ENCODE measurements at places on chromosomes 3 and 15.

DNA sequence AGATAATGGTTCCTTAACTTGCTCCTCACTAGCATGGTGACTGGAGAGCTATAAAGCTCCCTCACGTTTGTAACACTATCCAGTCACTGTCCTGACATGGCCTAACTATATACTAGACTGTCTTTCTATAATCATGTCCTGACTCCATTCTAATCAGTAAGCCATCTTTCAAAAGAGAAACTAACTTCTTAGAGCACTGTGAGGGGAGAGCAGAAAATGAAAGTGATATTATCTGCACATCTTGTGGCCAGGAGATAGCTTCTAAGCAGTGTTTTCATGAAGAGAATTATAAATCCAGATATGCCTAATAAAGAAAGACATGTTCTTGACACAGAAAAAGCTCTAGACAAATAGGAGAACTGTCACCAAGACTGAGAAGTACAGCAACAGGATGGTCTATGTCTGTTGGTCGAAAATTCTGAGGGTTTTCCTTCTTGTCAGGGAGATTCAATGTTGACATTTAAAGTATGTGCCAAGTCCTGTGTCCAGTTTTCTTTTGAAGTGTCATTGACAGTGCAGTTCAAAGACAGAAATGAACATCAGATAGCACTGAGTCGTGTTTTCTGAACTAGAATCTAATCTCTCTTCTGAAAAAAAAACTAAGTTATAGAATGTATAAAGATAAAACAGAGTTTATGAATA is 230.6 kb upstream of the PEX5L start:
- DNase-seq: no peak

GRCh38 chr3:182514236-182514964 is 278.9 kb upstream of the ATP11B start:
- DNase-seq: no peak

GRCh38 chr3:131007782-131008181 is 18.8 kb downstream of the ASTE1 start:
- no peak for DNase-seq

- no peak for DNase-seq
Observed at GRCh38 chr3:130509008-130509407, 8.0 kb upstream of the COL6A6 start.

GRCh38 chr15:65877749-65878148 is 8.5 kb downstream of the RAB11A start:
- no peak for DNase-seq

GRCh38 chr3:59426821-59427565 is 377.2 kb upstream of the CFAP20DC start:
- no peak for DNase-seq

- DNase-seq: no peak
Observed at GRCh38 chr15:64461721-64462162, 1.4 kb downstream of the ZNF609 start.

GRCh38 chr15:55766676-55767075 is 23.7 kb upstream of the PRTG start:
- DNase-seq: no peak

- DNase-seq: no peak
Observed at GRCh38 chr3:72368331-72368975, 479.8 kb downstream of the SHQ1 start.

- DNase-seq: no peak
Observed at GRCh38 chr3:177615015-177615414, 417.7 kb upstream of the TBL1XR1 start.

DNA sequence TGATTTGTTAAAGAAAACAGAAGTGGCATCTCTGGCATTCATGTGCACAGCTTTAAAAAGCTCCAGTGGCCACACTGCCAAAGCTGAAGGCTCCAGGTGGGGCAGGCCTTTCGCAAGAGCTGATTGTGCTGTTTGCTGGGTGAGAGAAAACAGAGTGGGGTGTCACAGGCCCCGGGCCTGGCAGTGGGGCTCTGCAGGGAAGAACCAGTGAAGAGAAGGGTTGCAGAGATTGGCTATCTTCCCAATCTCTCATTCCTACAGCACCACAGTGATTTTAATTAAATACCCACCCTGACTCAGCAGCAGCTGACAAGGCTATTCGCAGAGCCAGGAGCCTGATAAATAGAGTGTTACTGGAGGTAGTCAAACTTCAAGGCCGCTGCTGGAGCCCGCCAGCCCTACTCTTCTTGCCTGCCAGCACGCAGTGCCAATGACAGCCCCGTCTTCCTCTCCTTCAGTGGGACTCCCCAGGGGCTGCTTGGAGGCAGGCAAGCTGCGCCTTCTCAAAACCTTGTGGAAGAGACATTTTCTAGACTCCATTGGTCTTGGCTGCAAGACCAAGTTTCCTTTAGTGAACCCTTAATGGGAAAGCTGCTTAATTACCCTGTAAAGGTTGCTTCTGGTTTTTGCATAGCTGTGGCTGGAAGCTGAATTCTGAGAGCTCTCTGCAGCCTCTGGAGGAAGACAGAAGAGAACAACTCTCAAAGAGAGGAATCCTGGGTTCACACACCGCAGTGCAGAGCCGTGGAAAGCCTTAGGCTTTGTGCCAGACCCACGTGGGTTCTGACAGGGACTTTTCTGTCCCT is 225.8 kb upstream of the SLCO3A1 start:
- DNase-seq: no peak

- DNase-seq: no peak
Observed at GRCh38 chr15:45114751-45115085, 592 bp downstream of the DUOXA2 start.

- no peak for DNase-seq
Observed at GRCh38 chr3:128825117-128825725, 54.2 kb upstream of the ACAD9 start.

- no peak for DNase-seq
Observed at GRCh38 chr3:136632625-136633081, 119.5 kb downstream of the STAG1 start.

DNA sequence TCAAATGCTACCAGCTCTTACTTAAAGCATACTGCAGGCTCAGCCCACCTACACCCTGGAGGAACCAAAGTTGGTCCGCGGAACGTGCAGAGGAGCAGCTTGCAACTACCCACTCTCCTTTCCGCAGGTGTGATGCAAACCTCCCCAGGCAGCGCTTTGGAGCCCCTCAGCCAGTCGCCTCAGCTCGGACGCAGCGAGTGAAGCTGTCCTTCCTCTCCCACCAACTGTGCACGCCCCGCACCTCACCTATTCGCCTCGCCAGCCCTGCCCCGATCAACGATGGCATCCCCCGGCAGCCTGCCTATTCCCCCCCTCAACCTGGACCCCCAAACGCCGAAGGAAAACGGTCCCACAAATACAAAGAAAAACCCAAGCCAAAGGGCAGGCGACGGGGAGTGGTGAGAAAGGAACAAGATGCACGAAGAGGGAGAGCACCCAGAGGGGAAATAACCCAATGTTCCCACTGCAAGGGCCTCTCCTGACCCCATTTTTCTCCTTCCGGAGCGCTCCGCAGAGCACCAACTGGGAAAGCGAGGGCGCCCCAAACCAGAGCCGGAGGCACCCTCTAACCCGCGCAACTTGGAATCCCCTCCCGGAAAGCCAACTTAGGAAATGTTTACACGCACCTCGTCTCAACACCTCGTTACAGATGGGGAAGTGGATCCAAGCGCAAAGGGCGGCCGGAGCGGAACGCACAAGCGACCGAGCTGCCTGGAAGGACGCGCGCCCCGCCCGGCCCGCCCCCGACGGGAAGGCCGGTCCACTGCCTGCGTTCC is 665 bp downstream of the GLB1 start:
- DNase-seq: no peak

DNA sequence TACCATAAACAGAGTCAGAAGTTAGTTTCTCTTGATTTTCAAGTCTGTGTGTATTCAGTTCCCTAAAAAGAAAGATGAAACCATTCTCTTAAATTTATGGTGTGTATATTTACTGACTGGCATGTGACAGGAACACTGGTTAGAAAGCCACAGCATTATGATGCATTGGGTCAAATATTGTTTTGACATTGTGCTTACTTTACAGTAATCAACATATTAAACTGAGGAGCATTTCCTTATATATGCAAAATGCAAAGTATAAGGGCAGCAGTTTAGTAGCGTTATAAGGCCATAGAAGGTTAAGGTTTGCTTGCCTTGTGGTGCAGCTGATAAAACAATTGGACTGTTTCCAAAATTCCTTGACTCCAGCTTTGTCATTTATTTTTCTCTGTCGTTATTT is 72.9 kb downstream of the EPHA3 start:
- no peak for DNase-seq

DNA sequence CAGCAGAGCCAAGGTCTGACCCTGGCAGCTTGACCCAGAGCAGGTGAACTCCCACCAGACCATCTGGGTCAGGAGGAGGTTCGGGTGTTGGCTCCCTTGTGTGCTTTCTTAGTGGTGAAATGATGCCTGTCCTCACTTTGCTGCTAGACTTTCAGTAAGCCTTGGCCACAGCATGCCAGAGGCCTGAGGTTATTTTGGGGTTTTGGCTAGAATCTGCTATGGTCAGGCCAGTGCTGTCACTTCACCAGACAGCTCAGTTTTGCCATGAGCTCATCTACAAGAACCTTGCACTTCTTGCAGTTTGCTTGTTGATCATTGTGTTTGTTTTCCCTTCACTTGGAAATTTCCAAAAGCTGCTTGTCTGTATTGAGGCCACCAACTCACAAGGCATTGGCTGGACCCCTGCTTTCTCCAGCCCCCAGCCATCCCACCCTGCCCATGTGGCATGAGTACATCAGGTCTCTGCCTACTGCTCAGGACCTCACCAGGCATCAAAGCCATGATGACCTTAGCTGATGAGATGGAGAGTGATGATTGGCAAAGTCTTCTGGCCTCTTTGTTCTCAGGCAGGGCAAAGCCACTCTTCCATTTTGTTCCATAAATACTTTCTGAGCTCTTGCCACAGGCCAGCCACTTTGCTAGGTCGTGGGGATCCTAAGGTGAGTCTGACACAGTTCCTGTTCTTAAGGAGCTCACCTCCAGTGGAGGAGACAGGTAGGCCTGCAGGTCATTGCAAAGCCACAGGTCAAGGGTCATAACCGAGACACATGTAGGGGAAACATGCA is 122.6 kb downstream of the ARNT2 start:
- no peak for DNase-seq

GRCh38 chr3:149377408-149378364 is at the start of gene TM4SF1:
TM4SF1 (minus strand) TSS chr3:149377649; CDS start chr3:149377547, 102 bp downstream.
- no peak for DNase-seq

DNA sequence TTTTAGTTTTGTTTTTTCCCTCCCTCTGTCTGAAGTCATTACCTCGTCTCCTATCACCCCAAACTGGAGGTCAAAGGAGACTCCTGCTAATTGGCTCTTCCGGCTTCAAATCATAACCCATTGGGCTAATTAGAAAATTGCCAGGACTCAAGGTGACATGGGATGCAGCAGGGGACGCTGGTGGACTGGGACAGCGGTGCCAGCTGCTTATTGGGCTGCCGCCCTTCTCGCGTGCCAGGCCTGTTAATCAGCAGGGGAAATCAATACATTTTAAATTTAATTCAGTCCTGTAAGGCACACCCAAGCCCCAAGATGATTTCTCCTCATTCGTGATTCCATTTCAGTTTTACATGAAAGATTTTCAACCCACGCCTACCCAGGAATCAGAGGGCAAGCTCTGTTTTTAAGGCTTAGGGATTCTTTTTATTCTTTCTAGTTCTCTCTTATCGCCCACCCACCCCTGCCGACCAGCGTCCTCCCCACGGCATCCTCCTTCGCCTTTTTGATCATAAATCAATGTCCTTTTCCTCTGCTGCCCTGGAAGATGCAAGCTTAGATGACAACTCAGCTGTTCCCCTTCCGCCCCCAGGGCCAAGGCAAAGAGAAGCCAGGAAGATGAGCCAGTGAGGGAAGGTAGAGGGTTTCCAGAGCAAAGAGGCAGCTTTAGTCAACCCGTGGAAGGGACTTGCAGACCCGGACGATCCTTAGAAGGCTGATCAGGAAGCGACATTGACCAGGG is 329.6 kb downstream of the UACA start:
- no peak for DNase-seq

- no peak for DNase-seq
Observed at GRCh38 chr3:31407665-31408064, 125.1 kb upstream of the STT3B start.

DNA sequence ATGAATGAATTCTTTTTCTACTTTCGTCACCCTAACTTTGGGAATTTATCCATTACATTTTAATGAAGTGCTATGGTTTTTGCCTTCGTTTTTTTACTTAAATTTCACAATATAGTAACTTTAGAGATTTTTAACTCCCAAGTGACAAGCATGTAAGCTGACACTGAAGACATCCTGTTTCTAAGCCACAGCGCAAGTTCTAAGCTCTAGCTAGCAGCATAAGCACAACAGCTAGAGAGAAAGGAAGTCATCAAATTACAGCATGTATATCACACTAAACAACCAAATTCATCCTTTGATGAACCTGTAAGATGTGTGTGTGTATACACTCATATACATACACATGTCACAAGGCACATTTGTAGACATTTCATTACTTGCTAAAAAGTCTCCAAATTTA is 119.3 kb downstream of the P3H2 start:
- no peak for DNase-seq

DNA sequence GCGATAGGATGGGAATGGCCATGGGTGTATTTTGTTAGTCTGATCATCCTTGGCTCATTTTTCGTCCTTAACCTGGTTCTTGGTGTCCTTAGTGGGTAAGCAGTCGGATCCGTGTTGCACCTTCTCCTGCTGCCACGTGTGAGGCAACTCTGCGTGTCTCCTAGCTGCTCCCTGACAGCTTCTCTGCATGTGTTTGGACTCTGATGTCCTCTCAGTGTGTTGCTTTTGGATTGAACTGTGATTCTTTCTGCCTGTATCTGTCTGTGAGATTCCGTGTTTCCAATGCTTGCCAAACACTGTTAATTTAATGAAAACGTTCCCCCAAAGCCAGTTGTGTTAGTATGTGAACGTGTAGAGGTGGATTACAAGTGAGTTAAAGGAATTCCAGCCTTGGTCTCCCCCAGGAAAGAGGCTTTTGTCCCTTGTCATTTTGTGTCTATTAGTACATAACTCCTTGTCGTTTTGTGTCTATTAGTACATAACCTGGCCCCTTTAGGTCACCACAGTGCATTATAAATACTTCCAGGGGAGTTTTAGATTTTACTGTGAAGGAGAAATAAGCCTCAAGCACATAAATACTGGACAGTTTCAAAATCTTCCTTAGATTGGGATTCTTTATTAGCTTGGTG is 172.4 kb downstream of the CHDH start:
- no peak for DNase-seq

DNA sequence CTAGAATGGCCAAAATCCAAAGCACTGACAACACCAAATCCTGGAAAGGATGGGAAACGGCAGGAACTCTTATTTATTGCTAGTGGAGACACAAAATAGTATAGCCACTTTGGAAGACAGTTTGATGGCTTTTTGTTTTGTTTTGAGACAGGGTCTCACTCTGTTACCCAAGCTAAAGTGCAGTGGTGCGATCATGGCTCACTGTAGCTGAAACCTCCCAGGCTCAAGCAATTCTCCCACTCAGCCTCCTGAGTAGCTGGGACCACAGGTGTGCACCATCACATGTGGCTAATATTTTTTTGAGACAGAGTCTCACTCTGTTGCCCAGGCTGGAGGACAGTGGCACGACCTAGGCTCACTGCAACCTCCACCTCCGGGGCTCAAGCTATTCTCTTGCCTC is 27.3 kb upstream of the GPR160 start:
- no peak for DNase-seq
